ENCODE measurements at places on chromosomes 12 and 14.

DNA sequence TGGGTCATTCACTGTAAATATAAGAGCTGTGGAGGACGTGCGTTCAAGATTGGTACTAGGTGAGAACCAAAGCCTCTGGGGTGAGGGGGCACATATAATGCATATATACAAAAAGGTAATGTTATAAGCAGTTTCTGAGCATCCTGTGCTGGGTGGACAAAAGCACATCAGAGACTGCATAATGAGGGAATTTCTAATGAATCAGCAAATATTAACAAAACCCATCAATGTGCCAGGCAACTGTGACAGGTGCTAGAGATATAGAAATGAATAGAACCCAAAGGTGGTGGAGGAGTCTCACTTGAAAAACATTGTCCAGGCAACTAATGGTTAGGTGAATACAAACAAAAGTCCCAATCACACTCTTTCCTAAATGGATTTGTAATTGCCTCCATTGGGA, 74.7 kb downstream of the GPR65 start:
- no peak for DNase-seq

DNA sequence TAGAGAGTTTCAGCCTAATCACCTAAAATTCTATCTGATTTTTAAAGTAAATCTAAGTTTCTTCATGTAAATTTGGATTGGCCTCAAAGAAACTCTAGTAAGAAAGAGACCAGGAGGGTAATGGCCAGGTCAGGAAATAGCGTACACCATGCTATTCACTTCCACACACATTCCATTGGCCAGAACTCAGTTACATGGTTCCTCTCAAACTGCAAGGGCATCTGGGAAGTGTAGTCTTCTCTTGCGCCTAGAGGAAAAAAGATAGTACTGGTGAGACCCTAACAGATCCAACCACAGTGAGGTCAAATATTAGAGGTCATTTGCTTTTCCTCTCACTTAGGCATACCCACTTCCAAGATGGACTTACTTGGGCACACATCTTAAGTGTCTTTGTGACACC, 39.1 kb downstream of the MBIP start:
- no peak for DNase-seq

- no peak for DNase-seq
Measured at GRCh38 chr12:90207799-90208198, 499.2 kb upstream of the ATP2B1 start.

DNA sequence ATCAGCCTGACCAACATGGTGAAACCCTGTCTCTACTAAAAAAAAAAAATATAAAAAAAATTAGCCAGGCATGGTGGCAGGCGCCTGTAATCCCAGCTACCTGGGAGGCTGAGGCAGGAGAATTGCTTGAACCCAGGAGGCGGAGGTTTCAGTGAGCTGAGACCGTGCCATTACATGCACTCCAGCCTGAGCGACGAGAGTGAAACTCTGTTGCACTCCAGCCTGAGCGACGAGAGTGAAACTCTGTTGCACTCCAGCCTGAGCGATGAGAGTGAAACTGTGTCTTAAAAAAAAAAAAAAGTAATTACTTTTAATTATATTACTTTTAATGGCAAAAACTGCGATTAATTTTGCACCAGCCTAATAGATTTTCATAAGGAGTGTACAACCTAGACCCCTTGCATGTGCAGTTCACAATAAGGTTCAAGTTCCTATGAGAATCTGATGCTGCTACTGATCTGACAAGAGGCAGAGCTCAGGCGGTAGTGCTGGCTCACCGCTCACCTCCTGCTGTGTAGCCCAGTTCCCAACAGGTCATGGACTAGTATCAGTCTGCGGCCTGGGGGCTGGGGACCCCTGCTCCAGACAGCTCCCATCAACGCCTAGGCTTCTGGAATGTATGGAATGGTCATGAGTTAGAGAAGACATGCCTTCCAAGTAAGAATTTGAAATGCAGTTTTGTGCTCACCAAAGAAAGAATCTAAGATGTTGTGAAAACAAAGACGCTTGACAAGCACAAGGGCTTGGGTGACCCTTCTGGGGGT, 10.1 kb downstream of the LTB4R start:
- no peak for DNase-seq

DNA sequence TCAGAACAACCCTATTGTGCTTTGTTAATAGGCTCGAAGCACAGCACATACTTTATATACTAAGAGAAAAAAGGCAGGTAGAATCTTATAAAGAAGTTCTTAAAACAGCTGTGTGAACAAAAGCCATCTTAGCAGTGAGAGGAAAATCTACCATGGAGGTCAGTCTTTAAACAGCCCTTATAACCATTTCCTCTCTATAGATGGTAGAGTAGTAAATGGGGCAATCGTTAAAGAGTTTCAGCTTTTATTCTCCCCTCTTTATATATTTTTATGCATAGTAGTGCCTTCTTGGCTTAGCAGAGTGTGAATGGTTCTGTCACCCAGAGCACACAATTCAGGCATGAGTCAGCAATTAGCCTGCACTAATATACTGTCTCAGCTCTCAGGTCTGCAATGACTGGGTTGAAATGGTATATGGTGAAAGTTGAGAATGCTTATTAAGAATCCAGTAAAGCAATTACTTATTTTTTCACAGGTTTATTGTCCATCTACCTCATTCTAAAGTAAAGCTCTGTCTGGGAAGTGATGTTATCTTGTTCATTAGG, 305.0 kb downstream of the NELL2 start:
- DNase-seq = no peak

GRCh38 chr14:90288651-90289355, 32.5 kb downstream of the PSMC1 start:
- DNase-seq = no peak

DNA sequence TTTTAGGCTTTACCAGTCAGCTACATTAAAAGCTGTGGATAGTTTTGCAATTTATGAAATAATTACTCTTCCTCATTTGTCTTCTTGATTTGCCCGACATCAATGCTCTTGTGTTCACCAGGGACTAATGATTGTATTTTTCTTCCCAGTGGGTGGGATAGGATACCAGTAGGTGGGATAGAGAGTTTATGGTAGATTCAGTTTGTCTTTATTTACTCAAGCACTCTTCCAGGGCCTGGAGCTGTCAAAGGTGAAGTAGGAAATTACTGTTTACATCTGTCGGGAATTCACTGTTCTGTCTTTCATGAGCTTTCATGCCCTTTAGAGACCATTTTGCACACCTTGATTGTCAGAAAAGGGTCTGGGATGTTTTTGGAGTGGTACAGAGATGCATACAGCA, 36.6 kb downstream of the ETV6 start:
- DNase-seq = no peak
